Stimulated activated CD8-positive, alpha-beta memory T cell treated with anti-CD3 and anti-CD28 coated beads, Interleukin-15, amount 100 ng/mL, for 24 hours (primary cell): ENCODE measurements at places on chromosomes 3 and 15.

GRCh38 chr3:184717399-184717983, 5.6 kb upstream of the MAGEF1 start:
- DNase-seq: no peak

DNA sequence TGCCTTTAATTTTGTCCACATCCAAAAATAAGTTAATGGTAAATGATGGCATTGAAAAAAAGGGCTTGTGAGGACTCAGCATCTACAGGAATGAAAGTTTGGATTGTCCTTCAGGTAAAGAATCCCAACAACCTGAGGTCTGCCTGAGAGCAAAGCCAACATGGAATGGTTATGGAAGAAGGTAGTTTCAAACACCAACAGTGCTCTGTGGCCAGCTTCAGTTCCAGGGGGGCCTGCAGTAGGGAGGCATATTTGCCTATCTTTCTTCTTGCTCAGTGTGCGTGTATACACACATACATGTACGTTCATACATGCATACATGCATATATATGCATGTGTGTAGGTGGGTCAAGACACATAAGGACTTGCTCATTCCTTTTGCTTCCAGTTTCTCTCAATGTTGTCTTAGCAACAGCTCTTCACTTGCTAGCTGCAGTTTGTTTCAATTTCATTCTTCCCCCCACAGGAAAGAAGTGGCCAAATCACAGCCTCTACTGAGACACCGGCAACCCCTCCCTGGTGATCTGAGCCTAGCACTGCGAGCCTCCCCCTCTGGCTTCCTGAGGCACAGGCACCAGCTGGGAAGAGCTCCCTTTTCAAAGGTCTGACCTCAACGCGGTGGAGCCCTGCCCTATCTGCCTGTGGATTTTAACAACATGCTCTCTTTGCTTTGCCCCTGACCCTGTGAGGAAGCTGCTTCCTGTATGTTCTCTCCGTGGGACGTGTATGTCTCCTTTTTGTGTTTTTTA, 146.2 kb downstream of the KLF13 start:
- DNase-seq: no peak

- DNase-seq: no peak
These were observed 297.3 kb upstream of the PROK2 start for GRCh38 chr3:72082186-72082715.

DNA sequence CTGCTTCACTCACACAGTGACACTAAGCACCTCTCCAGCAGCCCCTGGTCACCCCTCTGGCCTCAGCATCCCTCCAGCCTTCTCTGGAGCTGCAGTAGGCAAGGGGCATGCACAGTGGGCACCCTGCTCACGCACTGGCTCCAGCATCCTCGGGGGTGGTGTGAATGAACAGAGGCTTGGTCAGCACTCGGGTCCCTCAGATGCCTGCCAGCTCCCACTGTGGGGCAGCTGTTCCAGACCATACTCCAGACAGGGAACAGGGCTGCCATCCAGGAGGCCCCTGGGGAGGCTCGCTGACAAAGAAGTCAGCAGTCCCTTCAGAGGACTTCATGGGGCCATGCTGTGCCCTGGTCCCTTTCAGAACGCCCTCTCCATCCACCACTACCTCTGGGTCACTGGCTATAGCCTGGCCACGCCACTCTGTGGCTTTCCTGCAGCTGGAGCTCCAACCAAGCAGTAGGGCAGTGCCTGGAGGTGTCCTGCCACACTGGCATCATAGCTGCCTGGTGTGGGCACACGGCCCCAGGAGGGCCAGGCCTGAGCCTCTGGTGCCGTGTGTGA, 26.3 kb downstream of the ALS2CL start:
- DNase-seq: no peak

DNA sequence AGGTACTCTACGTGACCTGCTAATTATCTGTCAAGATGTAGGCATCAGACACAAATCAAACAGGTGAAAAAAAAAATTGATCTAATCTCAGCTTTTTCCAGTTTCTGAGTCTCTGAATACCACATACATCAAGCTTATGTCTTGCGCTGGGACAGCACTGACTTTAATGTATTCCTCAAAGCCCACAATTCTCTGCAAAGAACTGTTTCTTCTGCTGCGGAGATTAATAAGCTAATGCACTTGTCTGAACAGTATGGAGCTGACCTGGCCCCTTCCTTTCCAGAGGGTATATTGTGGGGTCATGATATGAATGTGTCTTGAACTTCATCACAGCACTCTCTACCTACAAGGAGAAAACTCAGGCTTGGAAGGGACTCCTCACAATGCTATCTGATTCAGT, 87.8 kb downstream of the FOXB1 start:
- no peak for DNase-seq

DNA sequence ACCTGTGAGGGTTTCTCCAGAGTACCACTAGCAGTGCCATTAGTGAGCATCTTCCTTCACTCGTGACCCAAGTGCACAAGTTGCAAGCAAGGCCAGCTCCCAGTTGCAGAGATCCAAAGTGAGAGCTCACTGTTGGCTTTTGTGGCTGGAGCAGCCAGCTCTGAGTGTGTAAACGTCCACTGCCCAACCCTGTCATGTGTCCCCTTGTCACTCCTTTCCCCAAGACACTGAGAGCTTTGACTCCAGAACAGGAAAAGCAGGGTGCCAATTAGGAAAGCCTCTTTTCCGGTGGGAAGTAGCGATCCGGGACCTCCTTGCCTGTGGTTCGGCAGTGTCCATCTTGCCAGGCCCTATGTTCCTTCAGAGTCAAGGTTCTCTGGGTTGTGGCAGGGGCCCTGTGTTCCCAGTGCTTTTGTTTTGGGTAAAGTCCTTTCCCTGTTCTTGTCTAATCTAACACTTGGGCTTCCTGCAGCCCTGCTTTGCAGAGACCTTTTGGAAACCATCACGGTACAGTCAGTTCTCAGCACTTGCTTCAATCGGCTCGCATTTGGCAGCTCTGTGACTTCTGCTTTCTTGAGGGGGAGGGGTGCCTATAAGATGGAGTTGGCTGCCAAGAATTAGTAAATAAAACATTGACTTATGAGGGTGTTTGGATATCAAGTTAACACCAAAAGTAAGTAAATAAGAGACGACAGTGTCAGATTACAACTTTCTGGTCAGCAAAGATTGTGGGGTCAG, 90.5 kb downstream of the DNASE1L3 start:
- no peak for DNase-seq

DNA sequence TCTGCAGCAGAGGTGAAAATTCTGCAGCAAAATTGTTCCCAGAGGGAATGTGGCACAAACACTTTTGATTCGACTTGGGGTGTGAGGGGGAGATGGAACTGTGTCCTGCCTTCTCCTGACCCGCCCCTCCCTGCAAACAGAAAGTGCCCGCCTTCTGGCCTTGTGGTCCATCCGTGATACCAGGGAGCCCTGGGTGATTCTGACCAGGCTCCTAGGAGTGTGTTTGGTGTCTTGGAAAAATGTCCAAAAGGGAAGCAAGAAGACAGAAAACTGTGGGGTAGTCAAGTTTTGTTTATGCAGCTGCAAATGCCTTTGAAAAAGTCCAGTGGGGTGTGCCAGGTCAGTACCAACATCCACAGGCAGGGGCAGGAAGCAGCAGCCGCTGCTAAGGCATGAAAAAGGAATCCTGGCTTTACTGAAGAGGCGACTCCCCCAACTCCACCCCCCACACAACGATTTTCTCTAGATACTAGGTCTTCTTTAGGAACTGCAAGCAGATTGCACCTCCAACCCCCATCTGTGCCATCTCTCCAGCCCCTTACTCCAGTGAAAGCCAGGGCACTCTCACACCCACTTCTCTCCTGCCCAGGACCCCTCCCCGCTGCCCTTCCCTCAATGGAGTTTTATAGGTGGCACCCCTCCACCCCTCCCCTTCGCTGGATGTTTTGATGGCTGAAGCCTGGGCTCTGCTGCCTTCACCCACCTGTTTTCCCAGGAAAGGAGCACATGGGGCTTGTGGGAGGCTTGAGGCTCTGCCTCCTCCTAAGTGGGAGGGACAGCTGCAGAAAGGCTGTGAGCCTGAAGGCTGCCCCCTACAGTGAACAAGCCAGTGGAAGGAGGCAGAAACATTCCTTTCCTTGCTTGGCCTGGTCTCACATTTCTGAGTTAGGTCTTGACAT, 82.4 kb upstream of the HERC1 start:
- DNase-seq: no peak

- DNase-seq: no peak
These were observed 220.2 kb upstream of the LRTM1 start for GRCh38 chr3:55147856-55148720.

DNA sequence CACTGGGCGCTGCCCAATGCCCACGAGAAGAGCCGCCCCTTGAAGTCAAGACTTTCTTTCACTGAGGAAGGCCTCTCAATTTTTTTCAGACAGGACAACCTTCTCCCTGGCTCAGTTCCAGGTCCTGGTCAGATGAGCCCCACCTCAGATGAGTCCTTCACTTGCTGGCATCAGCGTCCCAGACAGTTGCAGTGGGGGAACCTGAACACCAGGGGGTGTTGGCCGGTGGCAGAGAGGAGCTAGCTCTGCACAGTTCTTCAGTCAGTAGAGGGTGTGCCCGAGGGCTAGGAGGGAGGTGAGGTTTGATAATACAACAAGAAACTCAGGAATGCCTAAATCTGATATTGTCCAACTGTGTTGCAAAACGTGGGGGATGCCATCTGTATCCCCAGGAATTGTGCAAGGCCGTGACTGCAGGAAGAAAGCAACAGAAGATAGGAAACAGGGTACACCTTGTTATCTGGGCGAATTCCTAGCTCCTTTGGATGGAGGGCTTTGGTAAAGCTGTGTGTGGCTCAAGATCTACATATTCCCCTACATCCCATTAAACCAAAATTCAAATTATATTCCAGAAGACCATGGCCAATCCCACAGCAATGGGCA, 34.3 kb downstream of the CCR3 start:
- DNase-seq: peak; percentile 49

DNA sequence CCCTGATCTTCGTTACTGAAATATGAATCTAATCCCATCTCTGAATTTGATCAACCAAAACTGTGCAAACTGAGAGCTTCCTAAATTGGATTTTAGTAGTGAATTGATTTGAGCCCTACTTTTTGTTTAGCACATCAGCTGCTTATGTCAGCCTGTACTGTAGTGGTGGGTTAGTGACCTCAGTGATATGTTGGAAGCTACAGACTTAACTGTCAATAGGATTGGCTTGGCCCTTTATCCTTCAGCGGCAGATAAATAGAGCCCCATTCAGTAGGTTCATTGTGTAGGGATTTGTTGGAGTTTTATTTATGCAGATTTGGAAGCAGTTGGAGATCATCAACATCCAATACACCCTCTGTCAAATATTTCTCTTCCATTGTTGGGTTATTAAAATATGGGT, 409.7 kb downstream of the SOX2 start:
- no peak for DNase-seq

DNA sequence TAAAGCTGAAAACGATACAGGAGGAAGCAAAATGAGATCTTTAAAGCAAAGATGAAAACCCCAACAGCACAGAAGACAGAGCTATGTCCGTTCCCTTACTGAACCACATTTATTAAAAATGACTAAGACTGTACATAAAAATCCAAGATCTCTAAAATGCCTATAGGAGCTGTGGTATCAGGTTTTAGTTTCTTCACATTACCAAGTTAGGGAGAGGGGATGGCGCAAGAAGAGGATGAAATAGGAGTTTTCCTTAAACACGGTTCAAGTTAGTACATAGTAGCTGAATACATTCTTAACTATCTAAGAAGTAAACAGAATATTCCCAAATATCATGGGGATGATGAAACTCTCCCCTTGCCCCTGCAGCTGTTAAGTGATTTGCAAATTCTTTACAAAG, 6.3 kb downstream of the EOMES start:
- no peak for DNase-seq

- DNase-seq: no peak
These were observed 25.2 kb downstream of the IDH3A start for GRCh38 chr15:78174401-78174800.

GRCh38 chr3:183378545-183378944, 49.9 kb downstream of the MCF2L2 start:
- DNase-seq: no peak
